Mammary epithelial cell (primary cell): ENCODE measurements at places on chromosomes 13 and 19. TPM values are rescaled to one million over a fixed set of nuclear protein-coding genes. Genes with fewer than 3 reads are reported as not detected.

USHBP1 gene
- not detected for total RNA-seq

MYCBP2 gene
- 66.2 TPM for total RNA-seq

LINGO3 gene
- total RNA-seq = not detected in 2 replicates

PROZ gene
- not detected in 2 replicates for total RNA-seq

ZNF221 gene
- 9.3 TPM for total RNA-seq

DZIP1 gene
- 29.3 and 33.8 TPM in 2 replicates for total RNA-seq

CNFN gene
- 0.83 TPM for total RNA-seq

NMRK2 gene
- total RNA-seq = not detected

ACTMAP gene
- 1.0 TPM for total RNA-seq

UNC13A gene
- not detected for total RNA-seq

LRRC8E gene
- 14.2 TPM for total RNA-seq

LPAR2 gene
- total RNA-seq = 22.4 and 27.9 TPM in 2 replicates

MICU2 gene
- 18.4 and 22.0 TPM in 2 replicates for total RNA-seq

ZNF667 gene
- total RNA-seq = 8.7 TPM

ZNF333 gene
- total RNA-seq = 5.3 TPM

CRYL1 gene
- 17.0 and 18.9 TPM in 2 replicates for total RNA-seq

ATP7B gene
- total RNA-seq = 11.5 TPM

C1QTNF9 gene
- not detected for total RNA-seq

ZNF208 gene
- total RNA-seq = 2.2 TPM

CBARP gene
- total RNA-seq = 5.8 TPM

CFAP97D2 gene
- total RNA-seq = not detected in 2 replicates
